ENCODE measurements at places on chromosomes 1 and 21.

DNA sequence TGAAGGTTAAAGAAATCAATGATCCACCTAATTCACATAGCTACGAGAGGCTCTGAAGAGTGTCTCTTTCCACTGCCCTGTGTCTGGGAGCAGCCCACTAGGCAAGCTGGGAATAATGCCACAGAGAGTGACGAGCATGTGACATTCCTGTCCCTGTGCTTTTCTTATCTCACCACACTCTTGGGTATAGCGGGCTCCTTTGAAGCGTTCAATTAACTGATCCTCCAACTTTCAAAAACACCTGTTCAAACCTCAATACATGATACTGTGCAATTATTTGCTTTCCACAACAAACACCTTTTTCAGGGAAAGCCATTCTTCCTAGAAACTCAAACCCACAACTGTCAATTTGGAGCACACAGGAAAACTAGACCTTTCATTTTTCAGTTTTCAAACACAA lies 43.4 kb downstream of the PLPP3 start:
- DNase-seq, result no peak

GRCh38 chr1:220300442-220301121 lies 28.3 kb upstream of the RAB3GAP2 start:
- DNase-seq, result no peak

DNA sequence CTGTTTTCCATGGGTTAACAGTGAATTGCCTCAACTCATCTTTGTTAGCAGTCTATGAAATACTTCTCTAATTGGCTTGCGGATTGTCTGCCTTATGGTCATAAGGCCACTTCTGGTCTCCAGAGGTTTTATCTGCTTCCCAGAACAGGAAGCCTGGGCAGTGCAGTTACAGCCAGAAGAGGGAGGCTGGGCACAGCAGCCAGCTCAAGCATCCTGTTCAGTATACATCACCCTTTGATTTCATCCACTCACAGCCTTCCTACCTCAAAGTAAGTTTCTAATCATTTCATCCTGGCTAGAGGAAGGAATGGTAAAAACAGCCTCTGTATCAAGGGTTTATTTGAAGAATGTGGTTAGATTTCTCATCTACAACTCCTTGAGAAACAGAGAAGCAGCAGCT lies 311.5 kb upstream of the DEPDC1 start:
- no peak for DNase-seq

- DNase-seq, result no peak
Measured at GRCh38 chr1:164635803-164636731, 77.1 kb downstream of the PBX1 start.
